ENCODE measurements at places on chromosomes 12 and 14. TPM values are rescaled to one million over a fixed set of nuclear protein-coding genes. Genes with fewer than 3 reads are reported as not detected.

DNA sequence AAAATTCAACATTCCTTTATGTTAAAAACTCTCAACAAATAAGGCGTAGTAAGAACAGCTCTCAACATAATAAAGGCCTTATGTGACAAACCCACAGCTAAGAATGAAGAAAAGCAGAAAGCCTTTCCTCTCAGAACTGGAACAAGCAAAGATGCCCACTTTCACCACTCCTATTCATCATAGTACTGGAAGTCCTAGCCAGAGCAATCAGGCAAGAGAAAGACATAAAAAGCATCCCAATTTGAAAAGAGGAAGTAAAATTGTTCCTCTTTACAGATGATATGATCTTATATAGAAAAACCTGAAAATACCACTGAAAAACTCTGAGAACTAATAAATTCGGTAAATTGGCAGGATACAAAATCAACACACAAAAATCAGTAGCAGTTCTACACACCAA is 52.1 kb downstream of the STON2 start:
- no peak for DNase-seq

DNA sequence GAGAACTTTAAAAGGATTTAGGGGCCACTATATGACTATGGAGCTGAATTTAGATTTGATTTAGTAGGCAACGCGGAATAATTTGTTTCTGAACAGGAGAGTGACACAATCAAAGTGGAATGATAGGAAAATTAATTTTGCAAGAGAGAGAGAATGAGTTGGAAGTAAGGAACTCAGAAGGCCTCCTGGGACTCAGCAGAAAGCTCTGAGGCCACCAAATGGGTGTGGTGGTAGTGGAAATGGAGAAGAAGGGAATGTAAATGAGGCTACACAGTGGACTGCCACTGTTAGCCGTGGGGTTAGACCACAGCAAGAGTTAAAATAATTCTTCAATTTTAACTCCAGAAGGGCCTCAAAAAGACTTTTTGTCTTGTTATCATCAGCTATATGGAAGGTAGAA is 102.7 kb downstream of the LRRK2 start:
- no peak for DNase-seq

GRCh38 chr12:100031836-100032235 is 47.1 kb upstream of the ANKS1B start:
- DNase-seq: no peak

DNA sequence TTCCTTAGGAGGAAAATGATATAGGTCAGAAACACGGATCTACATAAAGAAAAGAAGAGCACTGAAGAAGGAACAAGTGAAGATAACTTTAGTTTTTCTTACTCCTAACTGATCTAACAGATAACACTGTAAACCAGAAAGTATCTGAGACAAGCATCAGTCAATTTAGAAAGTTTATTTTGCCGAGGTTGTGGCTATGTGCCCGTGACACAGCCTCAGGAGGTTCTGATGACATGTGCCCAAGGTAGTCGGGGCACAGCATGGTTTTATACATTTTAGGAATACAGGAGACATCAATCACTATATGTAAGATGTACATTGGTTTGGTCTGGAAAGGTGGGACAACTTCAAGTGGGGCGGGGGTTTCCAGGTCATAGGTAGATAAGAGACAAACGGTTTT is 23.0 kb downstream of the SAMD15 start:
- DNase-seq: no peak

GRCh38 chr14:89308232-89308959 is 108.6 kb downstream of the FOXN3 start:
- no peak for DNase-seq

Gene SLC39A2
- 5.1 TPM for total RNA-seq

DNA sequence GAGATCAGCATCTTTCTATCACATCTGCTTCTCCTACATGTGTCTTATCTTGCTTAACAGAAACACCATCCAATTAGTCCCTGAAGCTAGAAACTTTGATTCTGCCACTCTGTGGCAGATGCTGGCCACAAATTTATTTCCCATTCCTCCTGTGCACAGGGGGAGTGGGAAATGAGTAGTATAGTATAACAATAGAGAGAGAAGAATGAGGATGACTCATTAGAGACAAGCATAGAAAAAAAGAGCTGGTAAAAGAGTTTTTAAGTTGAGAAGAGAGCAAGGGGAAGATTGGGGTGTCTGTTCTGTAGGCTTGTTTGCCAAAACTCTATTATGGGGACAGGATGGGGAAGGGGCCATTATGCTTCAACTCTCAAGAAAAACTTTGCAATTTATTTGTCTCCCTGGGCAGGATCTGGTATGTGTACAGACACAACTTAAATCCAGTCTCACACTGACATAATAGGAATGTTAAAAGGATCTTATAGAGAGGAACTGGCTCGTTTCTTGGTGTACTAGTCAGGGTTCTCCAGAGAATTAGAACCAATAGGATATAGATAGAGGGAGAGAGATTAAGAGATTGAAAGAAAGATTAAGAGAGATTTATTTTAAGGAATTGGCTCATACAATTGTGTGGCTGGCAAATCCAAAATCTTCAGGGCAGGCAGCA is 142.6 kb upstream of the CPSF6 start:
- DNase-seq: no peak

GRCh38 chr14:81884382-81884781 is 350.7 kb upstream of the SEL1L start:
- DNase-seq: no peak

DNA sequence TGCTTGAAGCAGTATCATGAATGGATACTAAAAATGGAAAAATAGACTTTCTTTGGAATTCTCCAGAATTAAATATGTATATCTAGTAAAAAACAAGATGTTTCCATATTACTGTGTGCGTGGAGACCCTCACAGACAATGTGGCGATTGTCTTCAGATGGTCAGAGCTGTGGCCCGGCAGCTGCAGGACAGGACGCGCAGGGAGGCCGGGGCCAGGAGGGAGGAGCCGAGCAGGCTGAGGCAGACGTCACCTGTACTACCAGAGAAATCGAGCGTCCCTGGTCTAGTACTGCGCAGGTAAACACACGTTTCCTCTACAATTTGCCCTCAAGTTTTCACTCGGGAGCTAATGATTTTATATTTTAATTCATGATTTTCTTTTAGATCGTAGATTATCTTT is 22.8 kb downstream of the DDX51 start:
- peak; percentile 24 for DNase-seq

Gene RERG
- total RNA-seq: 7.7 TPM

DNA sequence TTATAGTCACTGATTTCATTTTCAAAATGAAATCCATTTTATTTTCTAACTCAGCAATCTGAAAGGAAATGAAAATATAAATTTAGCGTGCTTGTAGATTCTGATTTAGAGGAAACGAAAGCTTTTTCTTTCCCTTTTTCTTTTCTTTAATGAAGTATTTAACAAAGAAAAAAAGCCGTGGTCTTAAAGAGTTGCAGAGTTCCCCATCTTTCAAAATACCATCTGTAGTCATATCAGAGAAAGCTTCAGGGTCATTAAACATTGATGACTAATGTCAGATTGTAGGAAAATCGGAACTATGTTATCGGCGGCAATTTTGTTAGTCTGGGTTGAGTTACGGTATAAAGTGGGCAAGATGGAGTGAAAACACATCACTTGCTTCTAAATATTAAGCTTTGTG is 32.3 kb downstream of the DRAM1 start:
- DNase-seq: no peak

DNA sequence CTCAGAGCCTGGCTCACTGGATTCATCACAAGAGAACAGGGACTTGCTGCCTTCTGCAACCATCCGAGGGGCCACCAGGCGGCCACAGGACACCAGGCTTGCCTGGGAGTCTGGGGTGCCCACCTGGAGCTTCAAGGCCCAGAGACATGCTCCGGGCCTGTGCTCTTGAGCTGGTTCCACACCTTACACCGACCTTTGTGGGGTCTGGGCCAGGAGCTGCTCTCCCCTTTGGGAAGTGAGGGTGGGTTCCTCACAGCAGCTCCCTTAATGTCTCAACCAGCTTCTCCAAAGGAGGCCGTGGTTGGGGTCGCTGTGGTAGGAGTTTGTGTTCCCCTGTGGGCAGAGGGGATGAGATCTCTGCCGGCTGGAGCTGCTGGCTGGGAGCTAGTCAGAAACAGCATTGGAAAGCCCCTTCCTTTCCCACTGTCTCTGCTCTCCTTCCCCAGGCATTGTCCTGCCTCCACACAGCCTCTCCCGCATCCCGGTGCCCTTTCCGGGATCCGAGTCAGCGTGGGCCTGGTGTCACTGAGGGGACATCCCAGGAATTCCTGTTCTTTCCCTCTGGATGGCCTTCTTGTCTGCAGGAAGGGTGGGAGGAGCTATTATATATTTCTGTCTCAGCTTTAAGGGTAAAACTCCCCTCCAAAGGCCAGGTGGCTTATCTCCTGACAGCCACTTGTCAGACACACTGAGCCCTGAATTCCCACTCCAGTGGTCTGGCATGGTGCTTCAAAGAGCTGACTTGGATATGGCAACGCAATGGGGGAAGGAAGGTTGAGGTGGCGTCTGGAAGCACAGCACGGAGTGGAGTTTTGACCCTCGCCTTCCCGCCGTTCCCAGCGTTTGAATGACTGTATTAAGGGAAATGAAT is 5.1 kb upstream of the PAPLN start:
- DNase-seq: no peak

Gene SDS
- not detected for total RNA-seq

- DNase-seq: no peak
These were observed 367.7 kb upstream of the NOVA1 start for GRCh38 chr14:26965490-26965889.

Gene TTC6
- 9.5 TPM for total RNA-seq

GRCh38 chr14:81682701-81683100 is 149.0 kb upstream of the SEL1L start:
- DNase-seq: no peak

Data from suprapubic skin (tissue), 4 donors.